Fibroblast of lung (primary cell): ENCODE measurements at places on chromosomes 5 and 9.

GRCh38 chr5:36300191-36300926, 1.3 kb downstream of the RANBP3L start:
- peak; percentile 54 for DNase-seq

- peak; percentile 46 for DNase-seq
Observed at GRCh38 chr9:86486891-86487837, 133.0 kb upstream of the TUT7 start.

- DNase-seq, result no peak
Observed at GRCh38 chr5:172542651-172543131, 88.4 kb upstream of the SH3PXD2B start.

- DNase-seq, result no peak
Observed at GRCh38 chr5:151569132-151570046, 21.7 kb downstream of the FAT2 start.

DNA sequence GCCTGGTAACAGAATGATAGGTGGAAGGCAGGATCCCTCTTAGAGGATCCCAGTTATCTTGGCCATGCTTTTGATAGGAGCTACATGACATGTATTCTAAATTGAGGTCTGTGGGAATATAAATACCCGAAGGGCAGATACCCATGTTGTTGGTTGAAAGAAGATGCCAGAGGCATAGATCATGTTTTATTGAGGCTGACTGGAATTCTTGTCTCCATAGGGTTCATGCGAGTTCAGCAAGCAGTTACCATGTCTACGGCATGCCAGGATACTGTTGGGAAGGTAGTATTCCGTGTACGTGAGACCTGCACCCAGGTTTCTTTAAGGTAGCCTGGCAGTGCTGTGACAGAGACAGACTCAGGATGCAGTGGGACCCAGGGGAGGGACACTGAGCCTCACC, 230.7 kb downstream of the NR3C1 start:
- peak; percentile 26 for DNase-seq

DNA sequence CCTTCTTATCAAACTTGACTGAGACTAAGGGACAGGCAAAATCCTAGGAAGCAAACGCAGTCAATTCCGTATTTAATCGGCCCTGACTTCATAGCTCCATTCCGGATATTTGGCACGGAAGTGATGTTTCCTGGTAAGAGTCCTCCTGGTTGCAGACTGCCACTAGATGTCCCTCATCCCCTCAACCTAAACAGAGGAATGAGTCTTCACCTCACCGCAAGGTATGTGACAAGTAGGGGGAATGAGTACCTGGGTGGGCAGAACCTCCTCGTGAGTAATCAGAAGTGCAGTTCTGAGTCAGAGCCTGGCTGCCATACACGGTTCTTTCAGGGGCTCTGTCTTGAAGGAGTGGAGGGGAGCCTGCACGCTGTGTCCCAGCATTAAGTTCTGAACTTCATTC, 173.6 kb downstream of the MUSK start:
- peak; percentile 84 for DNase-seq

DNA sequence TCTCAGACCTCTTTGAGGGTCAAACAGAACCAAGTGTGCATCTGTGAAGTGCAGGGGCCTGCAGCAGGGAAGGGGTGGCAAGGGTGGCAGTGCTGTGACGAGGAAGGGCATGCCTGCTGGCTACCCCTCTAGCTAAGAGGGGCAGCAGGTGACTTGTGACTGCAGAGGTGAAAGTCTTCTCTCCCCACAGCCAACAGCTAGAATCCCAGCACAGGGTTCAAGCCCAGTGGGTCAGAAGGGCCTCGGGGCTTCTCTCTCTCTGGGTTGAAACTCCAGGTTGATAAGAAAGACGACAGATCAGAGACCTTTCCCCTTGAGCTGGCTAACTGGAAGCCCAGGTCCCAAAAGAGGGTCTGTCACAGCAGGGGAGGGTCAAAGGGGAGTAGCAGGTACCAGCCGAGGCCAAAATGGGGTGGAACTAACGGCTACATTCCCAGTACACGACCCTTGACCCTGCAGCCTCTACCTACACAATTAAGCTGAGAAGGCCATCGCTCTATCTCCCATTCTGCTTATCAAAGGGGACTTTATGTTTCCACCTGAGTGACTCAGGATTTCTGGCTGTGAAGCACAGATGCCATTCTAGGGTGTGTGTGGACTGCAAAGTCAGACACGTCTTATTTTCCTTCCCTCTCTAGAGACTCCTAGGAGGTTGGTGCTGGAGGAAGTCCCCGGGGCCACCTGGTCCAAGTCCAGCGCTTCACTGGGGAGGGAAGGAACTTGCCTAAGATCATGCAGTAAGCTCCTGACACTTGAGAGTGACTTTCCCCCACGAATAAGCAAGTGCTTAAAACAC, 14.6 kb downstream of the ANKS6 start:
- DNase-seq, result peak; percentile 6

- no peak for DNase-seq
Observed at GRCh38 chr5:7053125-7053524, 339.9 kb downstream of the TENT4A start.

GRCh38 chr9:134333234-134333873, 7.1 kb downstream of the RXRA start:
- no peak for DNase-seq

DNA sequence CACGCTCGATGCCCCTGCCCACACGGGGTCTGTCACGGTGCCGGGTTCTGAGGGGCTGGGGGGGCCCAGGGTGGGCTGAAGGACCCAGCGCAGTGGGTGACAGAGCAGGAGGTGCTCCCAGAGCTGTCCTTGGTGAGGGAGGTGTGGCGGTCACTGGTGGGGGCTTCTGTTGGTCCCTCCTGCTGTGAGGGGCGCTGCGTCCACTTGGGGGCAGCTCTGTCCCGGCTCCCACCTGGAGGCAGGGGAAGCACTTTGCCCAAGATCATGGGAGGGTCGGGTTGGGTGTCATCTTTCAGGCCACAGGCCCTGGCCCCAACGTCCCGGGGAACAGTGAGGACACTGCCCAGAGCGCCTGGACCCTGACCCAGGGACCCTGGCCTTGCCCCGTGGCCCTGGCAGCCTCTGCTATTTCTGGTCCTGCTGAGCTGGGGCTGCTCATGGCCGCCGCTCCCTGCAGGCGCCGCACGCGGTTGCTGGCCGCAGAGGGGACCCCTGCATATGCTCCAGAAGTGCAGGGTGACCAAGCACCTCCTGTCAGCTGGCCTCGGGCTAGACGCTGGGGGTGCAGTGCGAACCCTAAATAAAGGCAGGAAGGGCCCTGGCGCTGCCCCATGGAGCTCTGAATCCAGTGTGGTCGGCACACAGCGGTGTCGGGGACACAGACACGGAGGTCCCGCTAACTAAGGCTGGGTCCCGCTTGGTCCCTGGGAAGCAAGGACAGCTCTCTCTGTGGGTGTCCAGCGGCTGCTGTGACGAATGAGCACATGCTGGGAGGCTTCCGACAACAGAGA, 11.6 kb upstream of the RNU6ATAC start:
- no peak for DNase-seq

DNA sequence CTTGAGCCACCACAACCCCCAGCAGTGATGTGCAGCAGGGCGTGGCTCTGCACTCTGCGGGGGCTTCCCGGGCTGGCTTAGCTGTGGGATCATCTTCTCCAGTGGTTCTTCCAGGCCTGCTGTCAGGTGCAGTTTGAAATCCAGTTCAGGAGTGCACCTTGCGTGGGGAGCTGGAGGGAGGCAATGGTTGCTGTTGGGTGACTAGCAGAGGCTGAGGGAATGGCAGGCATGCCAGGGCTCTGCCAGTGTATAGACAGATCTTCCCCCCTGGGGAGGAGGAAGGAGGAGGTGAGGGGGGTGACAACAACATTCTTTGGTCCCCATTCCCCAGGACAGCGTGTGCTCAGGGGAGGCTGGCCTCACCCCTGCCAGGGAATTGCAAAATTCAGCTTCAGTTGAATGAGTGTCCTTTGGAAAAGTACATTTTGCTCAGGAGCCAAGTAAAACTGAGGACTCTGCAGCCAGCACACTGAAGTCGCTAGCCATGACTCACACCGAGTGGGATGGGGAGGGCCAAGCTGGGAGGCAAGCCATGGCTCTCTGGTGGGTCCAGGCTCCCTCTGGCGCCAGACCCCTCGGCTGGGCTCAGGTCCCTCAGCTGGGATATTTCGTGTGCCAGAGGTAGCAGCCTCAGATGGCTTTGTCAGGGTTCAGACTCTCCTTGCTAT, 35.0 kb downstream of the ERGIC1 start:
- peak; percentile 96 for DNase-seq

- no peak for DNase-seq
Observed at GRCh38 chr5:76439929-76440328, 36.8 kb downstream of the IQGAP2 start.

DNA sequence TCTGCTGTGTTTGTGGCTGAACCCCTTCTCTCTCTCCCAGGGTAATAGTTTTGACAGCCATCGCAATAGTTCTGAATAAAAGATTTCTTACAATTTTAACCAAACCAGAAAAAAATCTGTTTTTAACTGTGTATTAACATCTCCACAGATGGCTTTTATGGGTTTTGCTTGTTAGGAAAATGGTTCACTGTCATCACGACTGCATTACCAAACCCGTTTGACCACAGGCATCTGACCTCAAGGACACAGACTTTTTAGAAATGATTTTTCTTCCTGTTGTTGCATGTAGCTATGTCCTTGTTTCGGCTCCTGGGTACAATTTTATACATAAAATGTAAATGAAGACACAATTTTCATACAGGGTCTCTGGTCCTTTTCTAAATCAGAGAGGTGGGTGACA, 316.1 kb downstream of the IRX1 start:
- DNase-seq, result no peak

DNA sequence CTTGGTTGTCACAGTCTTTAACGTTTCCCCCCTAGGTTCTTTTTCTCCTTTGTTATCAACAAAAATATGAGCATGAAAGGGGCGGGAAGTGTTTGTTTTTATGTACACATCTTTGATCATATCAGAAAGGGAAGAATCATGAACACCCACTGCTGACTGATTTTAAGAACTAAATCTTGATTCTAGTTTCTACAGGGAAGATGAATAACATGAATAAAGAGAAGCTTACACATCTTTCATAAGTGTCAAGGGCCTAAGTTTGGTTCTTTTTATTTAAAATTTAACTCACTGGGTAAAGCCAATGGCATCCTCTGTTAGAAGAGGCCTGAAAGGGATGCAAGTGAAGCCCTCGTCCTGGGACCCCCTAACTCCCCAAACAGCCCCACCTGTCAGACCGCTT, 14.8 kb upstream of the CTNNA1 start:
- no peak for DNase-seq

DNA sequence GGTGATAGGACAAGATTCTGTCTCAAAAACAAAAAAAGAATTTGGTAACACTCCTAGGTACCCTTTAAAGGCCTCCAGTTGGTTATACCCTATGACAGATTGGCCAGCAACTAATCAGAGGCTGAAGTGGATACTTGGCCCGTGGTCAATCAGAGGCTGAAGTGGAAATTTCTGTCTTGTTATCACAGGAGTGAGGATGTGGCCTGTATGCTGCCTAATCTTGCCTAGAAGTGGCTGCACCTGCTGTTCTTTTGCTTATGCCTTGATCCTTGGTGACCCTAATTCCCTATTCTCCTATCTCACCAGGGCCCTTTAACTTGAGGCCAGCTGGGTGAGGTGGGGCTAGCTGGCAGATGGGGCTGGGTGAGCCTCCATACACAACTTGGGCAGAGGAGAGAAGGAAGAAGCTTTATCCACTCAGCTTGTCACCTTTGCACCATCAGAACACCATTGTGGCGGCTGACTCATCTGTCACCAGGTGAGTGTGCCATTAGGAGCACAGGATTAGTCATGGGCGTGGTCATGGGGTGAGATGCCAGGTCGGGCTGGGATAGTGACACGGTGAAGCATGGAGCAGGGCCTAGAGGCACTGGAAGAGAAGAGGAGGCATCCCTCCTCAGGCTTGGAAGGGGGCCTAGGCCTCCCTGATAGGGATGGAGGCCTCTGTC, 41.5 kb downstream of the SAR1B start:
- no peak for DNase-seq

DNA sequence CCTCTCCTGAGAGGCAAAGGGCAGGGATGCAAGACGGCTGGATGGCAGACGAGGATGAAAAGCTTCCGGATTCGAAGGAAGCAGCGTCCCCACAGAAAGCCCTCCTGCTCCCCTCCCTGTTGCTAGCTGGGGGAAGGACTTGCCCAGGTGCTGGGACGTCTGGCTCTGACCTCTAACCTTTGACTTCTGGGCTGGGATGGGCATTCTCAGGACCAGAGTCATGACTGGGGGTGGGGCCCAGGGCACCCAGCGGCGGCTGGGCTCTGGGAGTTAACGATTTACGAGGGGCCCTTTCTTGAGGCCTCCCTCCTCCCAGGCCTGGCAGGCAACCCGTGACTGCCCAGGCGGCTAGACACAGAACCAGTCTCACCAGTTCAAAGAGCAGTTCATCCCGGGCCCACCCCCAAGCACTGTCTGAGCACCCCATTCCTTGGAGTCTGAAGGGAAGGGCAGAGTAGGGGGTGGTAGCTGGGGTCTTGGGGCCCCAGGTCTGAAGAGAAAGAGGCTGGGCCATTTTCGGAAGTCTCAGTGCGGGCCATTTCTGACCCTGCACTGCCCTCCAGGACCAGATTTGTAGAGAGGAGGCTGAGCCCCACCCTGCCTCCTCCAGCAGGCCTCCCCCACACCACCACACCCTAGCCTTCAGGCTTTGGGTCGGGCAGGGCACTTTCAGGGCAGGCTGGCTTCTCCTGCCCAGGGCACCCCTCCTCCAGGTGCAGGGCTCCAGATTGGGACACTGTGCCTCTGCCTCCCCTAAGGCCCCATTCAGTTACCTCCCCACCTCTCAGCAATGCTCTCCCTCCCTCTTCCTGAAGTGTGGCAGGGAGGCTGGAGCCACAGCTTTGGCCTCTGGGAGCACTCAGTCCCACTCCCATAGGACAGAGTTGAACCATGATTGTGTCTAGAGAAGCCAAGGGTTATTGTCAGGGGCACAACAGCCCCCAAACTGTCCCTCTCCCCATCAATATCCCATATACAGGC, 5.0 kb upstream of the CXXC5 start:
- no peak for DNase-seq

- DNase-seq, result no peak
Observed at GRCh38 chr9:107447834-107448233, 41.7 kb downstream of the KLF4 start.

DNA sequence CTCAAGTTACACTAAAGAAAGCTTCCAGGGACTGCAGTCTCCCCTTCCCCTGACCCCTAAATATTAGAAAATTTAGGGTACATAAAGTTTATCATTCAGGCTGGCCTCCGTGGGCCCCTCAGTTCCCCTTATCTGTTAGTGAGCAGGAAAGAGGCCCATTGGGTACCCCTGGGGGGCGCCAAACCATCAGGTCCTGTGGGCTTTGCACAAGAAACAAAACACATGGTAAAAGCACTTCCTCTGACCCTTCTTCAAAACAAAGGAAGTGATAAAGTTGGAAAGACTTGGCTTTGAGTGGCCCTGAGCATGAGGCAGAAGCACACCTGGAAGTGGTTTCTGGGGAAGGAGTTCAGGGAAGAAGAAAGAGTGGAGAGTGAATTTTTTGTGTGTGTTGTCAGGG, 213.0 kb downstream of the SMARCA2 start:
- no peak for DNase-seq

GRCh38 chr9:115649991-115650472, 503.6 kb upstream of the PAPPA start:
- DNase-seq, result peak; percentile 96

- peak; percentile 40 for DNase-seq
Observed at GRCh38 chr5:35651002-35651756, 33.5 kb downstream of the SPEF2 start.
